ENCODE measurements at places on chromosomes 5 and 9.

DNA sequence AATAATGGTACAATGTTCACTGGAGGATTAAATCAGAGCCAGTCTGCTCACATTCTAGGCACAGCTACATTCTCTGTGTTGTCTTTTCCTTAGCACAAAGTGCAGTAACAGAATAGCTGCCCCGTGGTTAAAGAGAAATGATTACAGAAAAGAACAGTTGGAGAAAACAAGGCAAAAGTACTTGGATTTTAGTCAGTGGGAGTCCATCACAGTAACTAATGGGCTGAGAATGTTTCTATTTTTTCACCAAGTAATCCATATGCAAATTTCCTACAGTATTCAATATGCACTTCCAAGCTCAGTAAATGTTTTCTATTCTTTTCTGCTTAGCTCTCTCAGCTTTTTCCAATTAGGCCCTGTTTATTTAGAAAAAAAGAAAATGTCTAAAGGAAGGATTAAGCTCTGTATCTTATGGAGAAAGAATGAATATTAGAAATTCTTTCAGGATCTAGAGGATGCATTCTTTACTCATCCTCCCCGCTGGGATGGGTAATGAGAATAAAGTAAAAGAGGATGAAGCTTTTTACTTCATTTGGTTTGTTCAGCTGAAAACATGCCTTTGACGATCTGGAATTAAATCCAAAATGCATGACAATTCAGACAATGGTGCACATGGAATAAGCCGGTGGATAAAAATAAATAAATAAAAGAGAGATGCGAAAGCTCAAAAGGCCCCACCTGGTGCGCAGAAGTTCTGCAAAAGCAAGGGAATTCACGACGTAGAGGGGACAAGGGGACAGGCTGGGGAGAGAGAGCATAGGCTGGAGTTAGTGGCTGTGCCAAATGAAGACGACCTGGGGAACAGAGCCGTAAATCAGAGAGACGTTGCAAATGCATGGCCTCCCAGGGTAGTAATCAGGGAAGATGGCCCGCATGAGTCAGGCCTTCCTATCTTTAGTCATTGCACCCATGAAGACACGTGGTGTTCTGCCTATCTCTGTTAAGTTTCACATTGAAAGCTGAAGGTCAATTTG lies 345.2 kb downstream of the GLIS3 start:
- DNase-seq = peak; percentile 89

- DNase-seq = no peak
Observed at GRCh38 chr9:110064803-110065202, 143.2 kb downstream of the C9orf152 start.

DNA sequence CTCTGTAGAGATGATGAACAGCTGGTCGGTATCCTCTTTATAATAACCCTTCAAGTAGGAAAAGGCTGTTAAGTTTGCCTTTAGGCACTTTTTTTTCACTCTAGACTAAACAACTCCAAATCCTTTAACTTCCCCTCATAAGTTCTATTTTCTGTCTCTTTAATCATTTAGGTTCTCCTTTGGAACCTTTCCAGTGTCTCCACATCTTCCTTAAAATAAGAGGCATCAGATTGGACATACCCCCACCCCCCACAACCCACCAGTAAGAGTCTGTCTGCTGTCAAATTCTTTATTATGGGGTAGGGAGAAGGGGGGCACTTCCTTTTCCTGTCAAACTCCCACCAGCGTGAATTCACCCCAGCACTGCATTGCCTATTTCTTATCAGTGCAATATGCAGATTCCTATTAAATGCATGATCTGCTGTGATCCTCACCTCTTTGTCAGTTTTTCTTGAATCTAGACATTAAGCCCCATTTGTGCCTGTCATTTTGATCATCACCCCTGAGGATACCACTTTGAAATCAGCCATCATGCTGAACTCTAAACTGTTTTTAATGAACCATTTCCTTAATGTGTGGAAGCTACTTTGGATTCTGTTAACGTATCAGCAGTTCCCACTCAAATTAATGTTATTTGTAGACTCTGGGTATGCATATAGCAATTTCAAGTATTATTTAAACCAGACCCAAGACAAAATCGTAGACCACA lies 212.2 kb downstream of the PDZD2 start:
- DNase-seq = no peak

DNA sequence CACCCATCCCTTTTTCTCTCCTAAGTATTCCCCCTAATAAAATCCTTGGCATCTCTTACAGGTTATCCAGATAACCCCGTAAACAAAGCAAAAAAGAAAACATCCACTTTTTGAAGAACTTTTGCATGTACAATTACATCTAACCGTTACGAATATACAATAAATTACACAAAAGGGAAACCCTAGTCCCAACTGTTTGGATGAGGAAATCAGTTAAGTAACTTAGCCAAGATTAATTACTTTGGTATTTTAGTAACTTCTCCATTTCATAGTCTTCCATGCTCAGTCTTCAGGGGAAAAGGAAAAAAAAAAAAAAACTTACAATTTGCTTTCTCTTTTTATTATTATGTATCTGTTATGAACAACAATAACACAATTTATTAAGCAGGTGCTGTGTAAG lies 212.9 kb downstream of the ACTL7B start:
- no peak for DNase-seq

DNA sequence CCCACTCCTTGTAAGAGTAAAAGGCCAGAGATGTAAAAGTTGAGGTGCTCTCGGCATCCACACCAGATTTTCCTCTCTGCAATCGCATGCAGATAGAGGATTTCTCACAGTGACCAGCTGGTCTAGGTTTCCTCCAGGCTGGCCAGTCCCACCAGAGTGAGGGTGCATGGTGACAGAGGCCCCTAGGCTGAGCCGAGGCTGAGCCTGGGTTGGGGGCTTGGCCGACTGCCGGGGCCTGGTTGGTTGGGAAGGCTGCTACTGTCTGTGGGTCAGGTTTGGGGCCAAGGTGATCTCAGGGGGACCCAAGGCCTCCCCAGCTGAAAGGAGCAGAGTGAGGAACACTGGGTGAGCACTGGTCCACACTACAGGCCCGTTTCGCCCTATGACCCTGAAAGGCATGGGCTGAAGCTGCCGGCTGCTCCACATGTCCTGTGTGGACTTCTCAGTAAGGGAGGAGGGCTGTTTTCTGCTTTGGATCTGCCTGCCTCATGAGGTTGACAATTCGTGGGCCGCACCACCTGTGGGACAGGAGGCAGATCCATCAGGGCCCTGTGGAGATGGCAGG lies 400.8 kb upstream of the IRX4 start:
- DNase-seq = no peak

- DNase-seq = no peak
Observed at GRCh38 chr9:93575796-93576257, 557 bp upstream of the PHF2 start.

DNA sequence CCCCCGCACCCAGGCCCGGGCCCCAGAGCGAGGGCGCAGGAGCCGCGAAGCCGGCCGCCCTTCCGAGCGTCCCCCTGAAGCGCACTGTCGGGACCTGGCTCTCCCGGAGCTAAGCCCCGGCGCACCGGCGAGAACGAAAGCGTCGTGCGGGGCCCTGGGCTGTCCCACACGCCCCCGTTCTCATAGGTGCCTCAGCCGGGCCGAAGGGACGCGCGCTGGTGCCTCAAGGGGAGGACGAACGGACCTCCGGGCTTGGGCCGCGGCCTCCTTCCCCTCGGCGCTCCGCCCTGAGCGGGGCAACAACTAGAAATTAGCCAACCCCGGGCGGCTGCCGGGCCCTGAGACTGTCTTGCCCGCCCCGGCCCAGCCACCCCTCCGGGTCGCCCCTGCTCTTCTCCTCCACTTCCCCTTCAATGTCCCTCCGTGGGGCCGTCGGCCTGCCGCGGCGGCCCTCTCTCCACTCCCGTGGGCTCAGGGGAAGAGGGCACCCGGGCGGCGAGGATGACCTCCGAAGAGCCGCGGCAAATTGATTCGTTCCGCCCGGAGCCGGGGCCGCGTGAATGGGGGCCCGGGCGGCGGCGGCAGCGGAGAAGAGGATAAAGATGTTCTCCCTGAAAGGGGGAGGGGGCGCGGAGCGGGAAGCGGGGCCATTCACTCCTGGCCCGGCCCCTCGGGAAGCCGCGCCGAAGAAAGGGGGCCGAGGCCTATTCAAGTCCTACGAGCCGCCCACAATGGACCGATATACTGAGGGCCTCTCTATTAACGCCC lies 3.5 kb upstream of the PRDM12 start:
- no peak for DNase-seq

DNA sequence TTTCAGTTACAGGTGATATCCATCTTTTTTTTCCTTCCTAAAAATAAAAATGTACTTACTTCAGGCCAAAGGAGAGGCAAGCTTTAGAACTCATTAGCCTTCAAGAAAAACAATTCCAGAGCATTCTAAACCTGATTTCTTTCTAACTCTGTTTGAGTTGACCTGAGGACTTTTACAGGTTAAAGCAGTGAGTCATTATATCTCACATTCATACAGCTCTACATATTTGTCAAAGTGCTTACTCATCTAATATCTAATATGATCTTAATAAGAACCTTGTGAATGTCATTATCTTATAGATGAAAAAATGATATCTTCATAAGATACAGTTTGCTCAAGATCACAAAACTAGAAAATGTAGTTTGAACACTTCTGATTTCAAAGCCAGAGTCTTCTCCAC lies 149.2 kb upstream of the CDKN2B start:
- DNase-seq = peak; percentile 64

DNA sequence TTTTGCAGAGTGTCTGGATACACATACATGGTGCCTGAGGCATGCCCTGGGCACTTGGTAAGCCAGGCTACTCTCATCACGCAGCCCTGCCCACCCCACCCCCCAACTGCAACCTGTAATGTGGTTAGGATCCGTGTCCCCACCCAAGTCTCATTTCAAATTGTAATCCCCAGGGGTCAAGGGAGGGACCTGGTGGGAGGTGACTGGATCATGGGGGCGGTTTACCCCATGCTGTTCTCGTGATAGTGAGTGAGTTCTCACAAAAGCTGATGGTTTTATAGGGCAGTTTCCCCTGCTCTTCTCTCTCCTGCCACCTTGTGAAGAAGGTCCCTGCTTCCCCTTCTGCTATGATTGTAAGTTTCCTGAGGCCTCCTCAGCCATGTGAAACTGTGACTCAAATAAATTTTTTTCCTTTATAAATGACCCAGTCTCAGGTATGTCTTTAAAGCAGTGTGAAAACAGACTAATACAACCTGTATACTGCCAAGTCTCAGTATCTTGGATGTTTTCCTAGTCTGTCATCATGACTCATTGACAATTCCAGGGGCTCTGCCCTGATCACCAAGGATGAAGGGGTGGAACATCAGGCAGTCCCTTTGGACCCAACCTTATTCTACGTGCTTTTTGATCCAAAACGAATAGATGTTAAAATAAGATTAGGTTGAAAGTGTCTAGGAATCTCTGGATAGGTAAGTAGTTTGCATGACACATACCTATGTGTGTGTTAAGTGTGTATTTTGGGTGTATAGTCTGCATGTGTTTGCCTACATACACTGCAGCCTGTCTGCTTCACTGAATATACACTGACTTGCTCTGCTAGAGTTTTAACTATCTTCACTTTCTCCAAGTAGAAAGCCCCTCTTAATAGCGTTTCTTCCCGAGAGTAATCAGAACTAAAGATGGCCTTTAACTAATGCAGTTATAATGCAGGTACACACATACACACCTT lies 293.8 kb downstream of the SLIT3 start:
- no peak for DNase-seq

- peak; percentile 26 for DNase-seq
Observed at GRCh38 chr5:157602505-157602904, 26.9 kb upstream of the ADAM19 start.

DNA sequence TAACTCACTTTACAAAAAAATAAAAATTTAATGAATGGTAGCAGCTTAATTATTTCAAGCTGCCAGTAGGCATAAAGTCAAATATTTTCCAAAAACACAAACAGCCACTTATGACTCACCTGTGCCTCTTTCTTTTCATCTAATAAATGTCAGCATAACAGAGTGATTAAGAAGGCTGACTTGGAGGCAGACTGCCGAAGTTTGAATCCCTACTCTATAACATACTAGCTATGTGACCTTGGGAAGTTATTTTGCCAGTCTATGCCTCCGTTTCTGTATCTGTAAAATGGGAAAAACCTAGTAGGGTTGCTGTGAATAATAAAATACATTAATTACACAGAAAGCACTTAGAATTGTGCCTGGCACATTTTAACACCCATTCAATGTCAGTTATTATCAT lies 33.8 kb downstream of the FANCC start:
- no peak for DNase-seq

- peak; percentile 52 for DNase-seq
Observed at GRCh38 chr9:122498883-122499288, 11.7 kb upstream of the OR1J2 start.

- DNase-seq = peak; percentile 84
Observed at GRCh38 chr5:127705120-127705892, 2.1 kb downstream of the CCDC192 start.

DNA sequence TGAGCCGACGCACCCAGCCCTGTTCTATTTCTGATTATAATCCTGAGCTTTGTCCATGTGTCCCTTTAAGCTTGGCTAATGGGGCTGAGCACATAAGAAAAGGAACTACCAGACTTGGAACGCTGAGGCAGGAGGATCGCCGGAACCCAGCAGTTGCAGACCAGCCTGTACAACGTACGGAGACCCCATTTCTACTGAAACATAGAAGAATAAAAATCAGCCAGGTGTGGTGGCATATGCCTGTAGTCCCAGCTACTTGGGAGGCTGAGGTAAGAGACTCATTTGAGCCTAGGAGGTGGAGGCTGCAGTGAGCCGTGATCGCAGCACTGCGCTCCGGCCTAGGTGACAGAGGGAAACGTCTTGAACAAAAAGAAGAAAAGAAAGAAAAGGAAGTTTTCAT lies 22.3 kb downstream of the TRIM7 start:
- DNase-seq = no peak

- no peak for DNase-seq
Observed at GRCh38 chr5:172743112-172743959, 27.7 kb downstream of the DUSP1 start.

- DNase-seq = peak; percentile 21
Observed at GRCh38 chr5:154470947-154471870, 6.8 kb downstream of the HAND1 start.

DNA sequence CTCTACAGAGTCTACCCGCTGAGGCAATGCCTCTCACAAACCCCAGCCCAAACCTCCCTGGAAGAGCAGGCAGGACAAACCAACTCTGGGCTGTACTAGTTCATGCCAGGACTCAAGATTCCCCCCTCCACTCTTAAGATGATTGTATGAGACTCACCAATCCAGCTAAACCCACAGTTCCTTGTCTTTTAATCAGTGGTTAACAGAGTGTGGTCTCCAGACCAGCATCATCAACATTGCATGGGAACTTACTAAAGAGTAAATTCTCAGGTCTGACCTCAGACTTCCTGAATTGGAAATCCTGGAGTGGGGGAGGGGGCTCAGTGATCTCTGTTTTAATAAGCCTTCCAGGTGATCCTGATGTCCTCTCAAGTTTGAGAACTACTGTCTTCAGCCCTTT lies 240.9 kb downstream of the GAS1 start:
- DNase-seq = peak; percentile 93

Data from amniotic epithelial cell (primary cell).